ENCODE measurements at places on chromosomes 3 and 15.

- DNase-seq = no peak
Observed at GRCh38 chr15:94015324-94015723, 216.0 kb upstream of the MCTP2 start.

DNA sequence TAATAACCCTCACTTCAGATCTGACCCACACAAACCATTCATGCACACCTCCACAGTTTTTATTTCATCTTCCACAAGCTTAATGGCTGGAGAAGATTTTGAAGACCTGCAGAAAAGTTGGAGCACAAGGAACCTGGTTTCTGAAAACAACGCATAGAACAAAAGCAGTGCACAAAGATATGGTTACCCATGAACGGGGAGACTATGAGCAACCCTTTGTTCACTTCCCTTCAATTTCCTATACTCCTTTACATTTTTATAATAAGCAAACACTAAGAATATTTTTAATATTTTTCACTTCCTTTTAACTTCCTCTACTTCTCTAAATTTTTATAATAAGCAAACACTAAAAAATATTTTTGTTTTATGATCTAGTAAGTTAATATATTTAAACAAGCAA is 103.5 kb upstream of the UBE2E2 start:
- DNase-seq = no peak

DNA sequence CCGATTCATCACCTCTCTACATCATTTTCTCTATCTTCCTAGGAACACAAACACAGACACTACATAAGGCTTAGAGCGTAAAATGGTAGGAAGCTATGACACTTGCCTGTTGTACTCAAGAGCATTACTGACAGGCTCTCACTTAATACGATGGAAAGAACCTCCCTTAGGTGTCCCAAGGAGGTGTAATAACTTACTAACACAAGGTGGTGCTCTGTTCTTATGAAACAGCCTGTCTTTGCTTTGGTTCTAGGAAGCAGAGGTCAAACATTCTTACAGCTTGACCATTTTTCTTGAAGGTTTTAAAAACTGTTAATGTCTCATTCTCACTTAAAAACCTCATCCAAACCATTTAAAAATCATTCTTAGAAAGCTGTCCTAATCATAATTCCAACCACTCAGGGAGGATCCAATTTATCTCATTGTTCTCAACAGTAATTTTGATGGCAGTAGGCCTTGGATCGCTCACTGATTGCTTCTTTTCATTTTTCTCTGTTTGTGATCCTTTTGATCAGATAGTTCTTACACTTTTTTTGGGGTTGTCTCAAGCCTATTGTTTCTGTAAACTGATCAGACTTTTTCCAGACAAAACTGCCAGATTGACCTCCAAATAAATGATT is 317.8 kb upstream of the AGTR1 start:
- no peak for DNase-seq

GRCh38 chr15:27937851-27938250 is 161.3 kb downstream of the OCA2 start:
- DNase-seq = no peak

DNA sequence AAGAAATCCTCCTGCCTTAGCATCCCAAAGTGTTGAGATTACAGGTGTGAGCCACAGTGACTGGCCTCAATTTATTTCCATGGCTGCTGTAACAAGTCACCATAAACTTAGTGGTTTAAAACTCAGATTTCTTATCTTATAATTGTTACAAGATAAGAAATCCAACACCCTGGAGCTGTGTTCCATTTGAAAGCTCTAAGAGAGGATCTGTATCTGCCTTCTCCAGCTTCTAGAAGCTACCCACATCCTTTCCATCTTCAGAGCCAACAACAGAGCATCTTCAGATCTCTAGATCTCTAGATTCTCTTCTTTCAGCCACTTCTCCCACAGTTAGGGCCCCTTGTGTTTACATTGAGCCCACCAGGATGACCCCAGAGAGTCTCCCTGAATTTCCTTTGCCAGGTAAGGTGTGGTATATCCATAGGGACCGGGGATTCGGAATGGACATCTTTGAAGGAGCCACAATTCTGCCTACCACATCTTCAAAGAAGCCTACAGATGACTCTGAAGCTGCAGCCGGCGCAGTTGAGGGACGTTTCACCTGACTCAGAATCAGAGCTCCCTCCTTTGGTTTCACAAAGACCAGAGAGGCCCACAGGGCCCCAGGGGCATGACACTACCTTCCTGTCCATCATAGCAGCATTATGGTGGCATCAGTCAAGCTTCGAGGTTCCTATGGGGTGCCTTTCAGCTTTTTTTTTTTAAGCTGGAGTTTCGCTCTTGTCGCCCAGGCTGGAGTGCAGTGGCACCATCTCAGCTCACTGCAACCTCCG is 87.0 kb upstream of the IGF1R start:
- DNase-seq = no peak

- DNase-seq = no peak
Observed at GRCh38 chr3:10017636-10018292, 8.5 kb upstream of the FANCD2 start.

GRCh38 chr15:31487811-31488436 is 161.3 kb downstream of the KLF13 start:
- no peak for DNase-seq
